Endothelial cell (in vitro differentiated cells): ENCODE measurements at places on chromosomes 7 and 10. TPM values are rescaled to one million over a fixed set of nuclear protein-coding genes. Genes with fewer than 3 reads are reported as not detected.

- no peak for DNase-seq
Observed at GRCh38 chr10:100687143-100688003, 58.0 kb upstream of the PAX2 start.

DNA sequence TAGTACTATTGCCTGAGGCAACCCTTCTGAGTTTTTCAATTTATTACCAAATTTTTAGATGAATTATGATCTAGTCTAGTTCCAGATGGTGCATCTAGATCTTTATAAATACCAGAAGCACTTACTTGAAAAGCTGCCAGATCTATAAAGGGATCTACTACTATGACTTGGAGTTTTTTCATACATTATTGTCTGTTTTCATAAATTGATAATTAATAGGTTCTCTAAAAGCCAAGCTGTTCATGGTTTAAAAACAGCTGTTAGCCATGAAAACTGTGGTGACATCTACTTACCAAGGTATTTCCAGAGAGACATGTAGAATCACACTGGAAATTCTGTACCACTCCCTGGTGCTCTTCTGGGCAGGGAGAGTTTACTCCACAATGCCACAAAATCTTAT, 786.5 kb upstream of the C7orf33 start:
- DNase-seq = no peak

GRCh38 chr7:138349841-138350700, 110.0 kb upstream of the TRIM24 start:
- DNase-seq = no peak

GRCh38 chr7:29274146-29275017, 79.8 kb downstream of the CHN2 start:
- no peak for DNase-seq

DNA sequence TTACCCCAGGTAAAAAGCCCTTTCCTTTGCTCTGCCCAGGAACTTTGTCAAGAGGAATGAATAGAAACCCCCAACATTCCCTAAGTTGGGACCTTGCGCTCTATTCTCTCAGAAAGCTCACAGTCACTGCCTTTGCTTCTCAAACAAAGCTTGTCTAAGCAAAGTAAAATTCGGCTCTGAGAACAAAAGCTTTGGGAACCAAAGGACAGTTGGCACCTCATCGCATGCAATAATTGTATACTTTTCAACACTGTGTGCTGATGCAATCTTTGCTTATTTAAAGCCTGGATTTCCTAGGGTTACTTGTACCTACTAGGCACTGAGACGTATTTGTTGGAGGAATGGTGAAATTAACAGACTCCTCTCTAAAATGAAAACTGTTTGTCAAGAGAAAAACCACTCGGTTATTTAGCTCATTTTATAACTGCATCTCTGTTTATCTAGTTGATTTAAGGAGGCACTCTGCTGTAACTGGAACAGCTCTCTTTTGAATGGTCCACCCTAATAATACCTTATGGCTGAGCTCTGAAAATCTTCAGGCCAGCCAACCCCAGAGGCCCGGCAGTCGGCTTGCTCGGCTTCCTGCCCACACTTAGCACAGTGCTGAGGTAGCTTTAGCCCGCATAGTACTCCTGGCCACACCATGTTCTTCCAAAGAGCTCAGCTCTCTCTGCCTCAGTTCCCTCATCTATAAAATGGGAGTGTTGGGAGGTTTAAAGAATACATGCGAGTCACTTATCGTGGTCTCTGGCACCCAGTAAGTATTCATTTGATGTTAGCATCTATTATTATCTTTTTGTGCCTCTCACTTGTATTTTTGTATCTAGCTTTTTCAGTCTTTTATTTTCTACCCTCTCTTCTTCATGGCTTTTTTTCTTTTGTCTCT, 80.2 kb upstream of the PRR15 start:
- DNase-seq = no peak

- DNase-seq = no peak
Observed at GRCh38 chr10:8402576-8402975, 348.1 kb downstream of the GATA3 start.

GRCh38 chr10:77068969-77069368, 568.6 kb downstream of the KCNMA1 start:
- no peak for DNase-seq

DNA sequence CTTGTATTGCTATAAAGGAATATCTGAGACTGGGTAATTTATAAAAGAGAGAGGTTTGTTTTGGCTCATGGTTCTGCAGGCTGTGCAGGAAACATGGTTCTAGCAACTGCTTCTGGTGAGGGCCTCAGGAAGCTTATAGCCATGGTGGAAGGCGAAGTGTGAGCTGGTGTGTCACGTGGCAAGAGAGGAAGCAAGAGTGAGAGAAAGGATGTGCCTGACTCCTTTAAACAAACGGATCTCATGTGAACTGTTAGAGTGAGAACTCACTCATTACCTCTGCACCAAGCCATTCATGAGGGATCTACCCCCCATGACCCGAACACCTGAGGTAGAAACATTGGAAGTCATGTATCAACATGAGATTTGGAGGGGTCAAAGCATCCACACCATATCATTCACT, 7.7 kb upstream of the ITPRIP start:
- no peak for DNase-seq

- DNase-seq = no peak
Observed at GRCh38 chr10:112724404-112724991, 225.5 kb upstream of the TCF7L2 start.

DNA sequence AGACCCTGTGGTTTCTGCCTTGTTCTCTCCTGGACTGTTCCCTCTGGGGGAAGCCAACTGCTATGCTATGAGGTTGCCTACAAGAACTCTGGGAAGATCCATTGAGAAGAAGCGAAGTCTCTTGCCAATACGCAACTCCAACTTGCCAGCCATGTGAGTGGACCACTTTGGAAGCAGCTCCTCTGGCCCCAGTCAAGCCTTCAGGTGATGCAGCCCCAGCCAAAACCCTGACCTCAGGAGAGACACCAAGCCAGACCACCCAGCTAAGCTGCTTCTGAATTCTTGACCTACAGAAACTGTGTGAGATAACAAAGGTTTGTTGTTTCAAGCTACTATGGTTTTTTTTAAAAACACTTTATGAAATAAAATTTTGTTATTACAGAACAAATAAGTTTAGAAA, 20.2 kb upstream of the MYL7 start:
- no peak for DNase-seq

DNA sequence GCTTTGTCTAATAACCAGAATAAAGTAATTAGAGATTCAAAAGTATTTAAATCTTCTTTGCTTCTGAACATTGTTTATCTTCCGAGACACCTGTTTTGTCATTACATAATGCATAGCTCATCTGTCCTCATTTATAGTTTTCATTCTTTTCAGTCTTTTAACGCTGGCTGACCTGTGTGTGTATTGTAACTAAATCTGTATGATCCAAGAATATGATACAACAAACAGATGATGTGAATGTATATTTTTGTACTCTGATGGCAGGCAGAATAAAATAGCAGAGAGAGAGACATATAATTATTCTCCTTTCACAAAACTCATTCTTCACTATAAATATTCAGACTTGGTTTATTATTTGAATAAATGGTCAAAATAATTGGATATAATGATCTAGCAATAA, 80.6 kb downstream of the ORC5 start:
- no peak for DNase-seq

- DNase-seq = no peak
Observed at GRCh38 chr7:151806952-151807775, 69.8 kb downstream of the PRKAG2 start.

- DNase-seq = peak; percentile 77
Observed at GRCh38 chr10:96339956-96340904, 18.6 kb downstream of the OPALIN start.

The TMEM106B gene
- 23.2 TPM for total RNA-seq

The TYW1B gene
- 1.9 TPM for total RNA-seq

The RAMP3 gene
- total RNA-seq = 0.62 TPM

The HTRA1 gene
- 72.3 TPM for total RNA-seq

The ANKRD61 gene
- total RNA-seq = not detected

The ASB10 gene
- total RNA-seq = not detected

The TLX1 gene
- 31.0 TPM for total RNA-seq

The FAM25C gene
- total RNA-seq = not detected
